Left cardiac atrium (tissue), 4 donors: ENCODE measurements at places on chromosomes 2 and 18. TPM values are rescaled to one million over a fixed set of nuclear protein-coding genes. Genes with fewer than 3 reads are reported as not detected.

GRCh38 chr2:46540496-46541331, 61.3 kb downstream of the TMEM247 start:
- DNase-seq: peak; percentile 55

GRCh38 chr2:106833256-106833655, 52.7 kb downstream of the ST6GAL2 start:
- no peak for DNase-seq

DNA sequence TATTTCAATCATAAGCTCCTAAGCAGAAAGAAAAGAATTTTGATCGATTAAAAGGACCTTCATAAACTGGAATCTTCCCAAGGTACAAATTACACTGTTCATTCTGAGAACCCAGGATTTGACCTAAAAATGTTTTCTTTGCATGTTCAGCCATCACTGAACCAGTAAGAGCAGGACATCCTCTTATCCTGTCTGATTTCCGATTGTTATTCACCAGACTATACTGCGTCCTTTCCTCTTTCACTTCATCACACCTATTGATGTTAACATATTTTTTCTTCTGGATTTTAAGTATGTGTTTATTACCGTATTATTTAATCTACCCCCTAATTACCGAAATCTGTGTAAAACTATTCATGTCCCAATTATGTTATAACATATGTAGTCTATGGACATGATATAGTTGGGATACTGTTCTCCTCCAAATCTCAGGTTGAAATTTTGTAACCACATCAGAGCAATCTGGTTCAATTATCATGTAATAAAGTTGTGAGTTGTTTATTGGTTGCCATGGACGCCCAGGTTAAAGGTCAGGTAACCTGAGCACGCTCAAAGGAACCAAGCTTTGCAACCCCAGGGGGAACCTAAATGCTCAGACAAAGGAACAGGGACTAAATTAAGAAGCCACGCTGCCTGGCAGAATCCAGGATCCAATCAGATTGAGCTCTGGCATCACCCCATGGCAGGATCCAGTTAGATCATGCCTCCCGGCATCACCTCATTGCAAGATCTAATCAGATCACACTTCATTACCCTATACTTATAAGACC, 11.6 kb upstream of the TBC1D8 start:
- no peak for DNase-seq

GRCh38 chr18:79540904-79541282, 138.7 kb upstream of the CTDP1 start:
- no peak for DNase-seq

GRCh38 chr2:162330881-162331280, 12.4 kb upstream of the IFIH1 start:
- no peak for DNase-seq

DNA sequence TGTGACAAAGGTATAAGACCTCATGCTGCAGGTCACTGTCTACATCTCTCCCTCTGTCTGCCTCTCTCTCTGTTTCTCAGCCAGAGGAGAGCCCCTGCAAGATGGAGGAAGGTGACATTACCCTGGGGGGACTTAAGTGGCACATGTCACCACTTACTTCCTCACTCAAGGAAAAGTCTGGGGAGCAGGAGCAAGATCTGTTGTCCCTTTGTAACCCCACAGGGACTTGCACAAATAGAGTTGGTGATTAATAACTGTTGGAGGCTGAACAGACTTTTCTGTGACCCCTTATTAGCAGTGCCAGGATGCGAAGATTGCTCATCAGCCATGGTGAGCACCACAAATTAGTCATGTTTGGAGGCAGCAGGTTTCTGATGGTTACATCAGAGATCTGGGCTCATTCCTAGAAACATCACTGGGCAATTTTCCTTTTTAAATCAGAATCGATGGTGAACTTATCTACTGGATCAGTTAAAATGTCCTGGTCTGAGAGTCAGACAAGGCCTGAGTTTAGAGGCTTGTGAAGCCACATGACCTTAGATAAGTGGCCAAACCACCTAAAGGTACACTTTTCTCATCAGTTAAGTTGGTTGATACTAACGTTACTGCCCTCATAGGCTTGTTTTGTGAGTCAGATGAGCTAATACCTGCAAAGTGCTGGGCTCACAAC, 81.2 kb upstream of the LTBP1 start:
- DNase-seq: no peak

GRCh38 chr2:42765686-42766085, 1.8 kb upstream of the OXER1 start:
- DNase-seq: no peak

- DNase-seq: no peak
These were observed 62.3 kb downstream of the NCK2 start for GRCh38 chr2:105806996-105807395.

- no peak for DNase-seq
These were observed 60.5 kb downstream of the INSIG2 start for GRCh38 chr2:118148809-118149208.

DNA sequence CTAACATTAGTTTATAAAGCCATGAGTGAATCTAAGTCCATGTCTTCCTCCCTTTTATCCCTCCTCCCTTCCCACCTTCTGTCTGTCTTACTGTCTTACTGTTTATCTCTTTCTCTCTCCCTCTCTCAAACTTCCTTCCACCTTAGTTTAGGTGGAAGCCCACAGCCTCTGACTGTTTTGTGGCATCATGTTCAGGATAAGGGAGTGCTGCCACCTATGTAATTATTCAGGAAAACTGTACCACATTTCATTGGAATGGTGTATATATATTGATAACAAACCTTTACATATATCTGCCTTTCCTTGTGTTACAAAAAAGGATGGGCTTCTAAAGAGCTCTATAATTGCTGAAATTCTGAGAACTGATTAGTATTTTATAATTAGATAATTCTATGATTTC, 48.7 kb downstream of the NETO1 start:
- no peak for DNase-seq

Gene SLC4A3
- total RNA-seq: 261 TPM
